ENCODE measurements at places on chromosomes 3 and 15. TPM values are rescaled to one million over a fixed set of nuclear protein-coding genes. Genes with fewer than 3 reads are reported as not detected.

GRCh38 chr3:122766430-122766829 is 27.2 kb downstream of the HSPBAP1 start:
- peaks cover 2% of the 10 kb centered on the region for H3K27me3 ChIP-seq
- H3K36me3 ChIP-seq = peaks cover 8% of the 10 kb centered on the region
- DNase-seq = no peak
- no peak overlapping the region for H3K4me3 ChIP-seq

DNA sequence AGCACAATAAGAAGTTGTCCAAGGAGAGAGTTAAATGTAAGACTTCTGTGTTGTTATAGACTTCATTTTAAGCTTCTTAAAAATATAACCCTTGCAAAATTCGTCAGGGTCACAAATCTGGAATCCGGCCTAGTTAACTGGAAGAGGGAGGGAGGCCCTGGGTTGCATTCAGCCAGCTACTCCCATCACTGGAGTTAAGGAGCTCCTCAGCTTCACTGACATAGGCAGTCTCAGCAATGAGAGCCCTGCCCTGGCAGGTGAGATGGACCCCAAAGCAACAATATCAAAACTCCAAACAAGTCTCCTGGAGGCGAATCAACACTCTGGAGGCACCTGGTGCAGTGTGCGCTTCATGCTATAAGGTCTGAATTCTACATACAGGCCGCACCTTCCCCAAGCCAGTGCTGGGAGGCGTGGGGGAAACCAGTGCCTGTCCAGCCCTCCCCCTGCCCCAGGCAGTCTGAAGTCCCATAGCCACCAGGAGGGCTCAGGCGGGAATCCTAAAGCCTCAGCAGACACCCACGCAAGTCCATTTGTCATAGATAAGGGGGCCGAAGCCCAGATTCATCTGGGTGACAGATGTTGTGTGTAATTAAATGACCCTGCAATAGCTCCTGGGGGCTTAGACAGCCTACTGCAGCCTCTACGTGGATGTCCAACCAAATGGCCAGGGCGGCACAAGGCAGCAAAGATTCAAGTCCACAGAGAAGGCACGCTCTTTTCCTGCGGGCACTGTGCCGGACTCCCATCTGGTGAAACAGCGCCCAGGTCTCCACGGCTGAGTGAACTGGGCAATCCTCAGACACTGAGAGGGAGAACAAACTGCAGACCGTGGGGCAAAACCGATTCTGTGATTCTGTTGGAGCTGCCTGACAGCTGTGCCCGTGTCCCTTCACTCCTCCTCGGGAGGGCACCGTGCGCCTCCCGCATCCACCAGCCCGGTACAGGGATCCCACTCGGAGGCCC is 64.9 kb downstream of the ATP10A start:
- no peak for DNase-seq
- no peaks in the 10 kb centered on the region for H3K36me3 ChIP-seq
- H3K4me3 ChIP-seq = no peak overlapping the region

Gene DNAH1
- 3.3 TPM for total RNA-seq

DNA sequence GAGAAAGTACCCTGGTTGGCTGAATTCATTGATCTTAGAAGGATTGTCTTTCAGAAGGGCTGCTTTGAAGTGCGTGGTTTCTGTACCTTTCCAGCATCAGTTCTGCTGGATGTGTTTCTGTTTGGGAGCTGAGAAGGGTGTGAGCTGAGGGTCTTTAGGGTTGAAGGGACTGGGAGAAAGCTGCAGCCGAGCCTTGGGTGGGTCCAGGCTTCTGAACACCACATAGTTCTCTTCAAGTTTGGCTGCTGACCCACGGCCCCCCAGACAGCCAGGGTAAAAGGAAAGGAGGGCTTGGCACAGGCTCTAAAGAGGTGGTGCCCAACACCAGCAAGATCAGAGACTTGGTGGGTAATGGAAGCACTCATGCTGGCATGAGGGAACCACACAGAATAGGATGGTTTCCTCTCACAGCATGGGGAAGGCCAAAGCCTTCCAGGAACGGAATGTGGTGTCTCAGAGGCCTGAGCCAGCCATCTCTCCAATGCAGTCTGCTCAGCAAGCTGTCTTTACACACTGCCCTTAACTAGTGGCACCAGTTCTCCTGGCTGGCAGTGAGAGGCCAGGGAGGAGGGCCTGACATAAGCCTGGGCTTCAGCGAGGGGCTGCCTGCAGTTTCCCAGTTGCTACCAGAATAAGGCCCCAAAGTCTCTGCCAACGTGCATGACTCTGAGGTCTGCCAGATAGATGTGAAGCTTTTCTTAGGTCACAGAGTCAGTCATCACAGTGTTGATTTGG is 239.0 kb upstream of the TRIM42 start:
- H3K4me1 ChIP-seq = no peaks in the 10 kb centered on the region
- no peaks in the 10 kb centered on the region for H3K27me3 ChIP-seq
- H3K36me3 ChIP-seq = no peaks in the 10 kb centered on the region
- no peak for DNase-seq
- no peak overlapping the region for H3K27ac ChIP-seq

GRCh38 chr3:160992712-160993111 is 112.4 kb downstream of the B3GALNT1 start:
- H3K4me3 ChIP-seq = no peak overlapping the region
- H3K27ac ChIP-seq = no peak overlapping the region
- H3K4me1 ChIP-seq = no peaks in the 10 kb centered on the region
- no peak for DNase-seq
- H3K27me3 ChIP-seq = no peaks in the 10 kb centered on the region

GRCh38 chr3:23192816-23193215 is 10.3 kb upstream of the UBE2E2 start:
- no peak overlapping the region for H3K4me3 ChIP-seq
- peaks cover 5% of the 10 kb centered on the region for H3K4me1 ChIP-seq
- H3K36me3 ChIP-seq = no peaks in the 10 kb centered on the region

Gene ZNF445
- total RNA-seq = 31.5 TPM

DNA sequence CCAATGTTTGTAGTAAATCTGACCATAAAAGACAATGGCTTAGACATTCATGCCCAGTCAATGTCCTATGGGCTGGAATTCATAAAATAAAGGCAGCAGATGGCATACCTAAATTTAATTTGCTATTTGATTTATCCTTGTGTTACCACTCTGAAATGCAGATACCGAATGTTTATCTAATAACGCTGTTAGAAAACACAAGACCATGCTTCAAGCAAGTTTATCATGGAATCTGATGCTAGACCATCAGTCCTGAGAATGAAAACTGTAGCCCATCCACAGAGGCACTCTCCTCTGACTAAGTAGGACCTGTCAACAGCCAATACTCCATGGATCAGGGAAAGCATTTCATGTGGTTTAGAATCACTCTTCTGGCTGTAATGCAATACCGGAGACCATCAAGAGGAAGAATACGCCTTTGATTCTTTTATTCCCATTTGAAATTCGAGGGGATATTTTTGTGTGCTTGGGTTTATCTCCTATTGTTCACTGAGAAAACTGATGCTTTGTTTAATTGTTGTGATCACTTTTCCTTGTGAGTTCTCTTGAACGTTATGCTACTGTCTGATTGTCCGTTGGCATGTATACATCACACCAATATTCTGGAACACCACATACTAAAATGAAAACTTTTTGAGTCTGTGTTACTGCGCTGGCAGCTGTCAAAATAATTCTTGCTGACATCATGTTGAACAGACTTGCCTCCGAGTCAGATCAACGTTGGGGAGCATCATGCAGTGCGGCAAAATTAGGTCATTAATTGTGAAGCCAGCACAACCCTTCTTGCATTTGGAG is 12.1 kb upstream of the CPB1 start:
- no peak overlapping the region for H3K4me3 ChIP-seq
- H3K4me1 ChIP-seq = no peaks in the 10 kb centered on the region
- no peaks in the 10 kb centered on the region for H3K36me3 ChIP-seq

DNA sequence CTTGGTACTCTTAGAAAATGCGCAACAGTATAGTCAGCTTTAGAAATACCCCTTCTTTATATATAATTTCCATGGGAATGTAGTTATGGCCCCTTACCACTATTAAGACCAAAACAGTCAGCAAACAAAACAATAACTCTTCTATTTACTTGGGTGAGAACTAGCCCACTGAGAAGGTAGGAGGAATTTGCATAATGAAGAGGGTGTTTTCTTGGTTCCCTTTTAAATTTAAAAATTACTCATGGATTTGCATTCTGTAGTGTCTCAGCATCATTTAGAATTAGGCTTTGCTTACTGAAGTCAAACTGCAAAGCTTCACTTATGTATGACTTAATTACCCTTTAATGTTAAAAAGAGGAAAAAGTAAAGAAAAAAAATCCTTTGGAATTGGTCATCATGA is 350.8 kb downstream of the PTPRG start:
- no peak overlapping the region for H3K4me3 ChIP-seq
- H3K4me1 ChIP-seq = peaks cover 22% of the 10 kb centered on the region
- H3K36me3 ChIP-seq = no peaks in the 10 kb centered on the region
- no peak for DNase-seq
- no peaks in the 10 kb centered on the region for H3K27me3 ChIP-seq

DNA sequence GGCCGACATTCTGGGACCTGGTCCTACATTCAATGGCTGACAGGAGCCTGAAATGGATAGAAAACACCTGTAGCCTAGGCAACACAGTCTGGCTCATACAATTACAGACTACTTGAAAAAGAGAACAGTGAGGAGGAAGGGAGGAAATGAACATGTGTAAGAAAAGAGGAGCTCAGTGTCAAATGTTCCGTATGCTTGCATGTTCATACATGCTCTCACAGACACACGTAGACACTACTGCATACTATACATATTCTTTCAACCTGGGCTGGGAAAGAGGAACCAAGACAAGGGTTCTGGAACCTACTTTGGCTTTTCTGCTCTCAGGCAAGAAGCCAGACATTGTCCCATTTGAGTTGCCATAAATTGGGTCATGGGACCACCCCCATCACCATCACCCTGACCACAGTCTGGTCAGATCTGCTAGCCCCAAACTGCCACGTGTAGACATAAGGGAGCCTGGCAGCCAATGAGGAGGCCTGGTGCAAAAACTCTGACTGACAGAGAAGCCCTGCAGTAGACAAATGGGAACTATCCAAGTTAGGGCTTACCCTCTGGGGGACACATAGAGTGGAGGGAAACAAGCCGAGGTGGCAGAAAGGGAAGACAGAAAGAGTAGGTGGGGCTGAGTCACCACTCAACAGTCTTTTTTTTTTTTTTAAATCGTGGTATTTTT is 310.0 kb downstream of the SHQ1 start:
- peaks cover 8% of the 10 kb centered on the region for H3K4me1 ChIP-seq
- DNase-seq = no peak
- H3K27me3 ChIP-seq = peaks cover 7% of the 10 kb centered on the region
- H3K27ac ChIP-seq = no peak overlapping the region

DNA sequence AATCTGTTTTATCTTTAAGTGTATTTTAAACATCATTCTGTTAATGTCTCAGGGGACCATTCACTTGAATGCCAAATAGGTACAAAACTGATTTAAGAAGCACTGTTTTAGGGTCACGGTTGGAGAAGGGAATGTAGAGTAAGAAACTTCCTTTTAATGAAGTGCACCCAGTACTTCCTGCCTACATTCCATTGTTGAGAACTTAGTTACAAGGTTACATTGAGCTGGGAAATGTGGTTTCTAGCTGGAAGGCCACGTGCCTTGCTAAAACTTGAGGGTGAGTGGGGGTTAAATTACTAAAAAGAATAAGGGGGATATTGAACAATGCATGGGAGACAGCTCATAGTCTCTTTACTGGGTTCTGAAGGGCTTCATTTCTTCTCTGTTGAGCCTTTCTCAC is 78.3 kb upstream of the TBC1D5 start:
- no peak for DNase-seq
- no peak overlapping the region for H3K4me3 ChIP-seq
- no peak overlapping the region for H3K27ac ChIP-seq

DNA sequence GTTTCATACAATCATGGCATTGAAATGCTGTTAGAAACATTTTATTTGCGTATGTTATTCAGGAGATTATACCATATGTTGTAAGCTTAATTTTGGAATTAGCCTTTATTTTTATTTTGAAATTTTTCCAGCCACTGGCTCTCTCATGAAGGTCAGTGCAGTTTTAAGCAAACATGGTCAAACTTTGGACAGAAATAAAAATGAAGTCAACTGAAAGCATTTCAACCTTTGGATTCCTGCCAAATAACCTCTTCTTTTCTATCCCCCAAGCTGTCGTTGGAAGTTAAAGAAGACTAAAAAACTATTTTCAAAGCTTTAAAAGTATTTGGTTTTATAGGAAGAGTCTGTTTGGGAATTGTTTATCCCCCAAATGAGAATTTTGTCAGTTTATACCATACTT is 846.6 kb downstream of the MCTP2 start:
- no peaks in the 10 kb centered on the region for H3K36me3 ChIP-seq
- no peaks in the 10 kb centered on the region for H3K4me1 ChIP-seq
- H3K27ac ChIP-seq = no peak overlapping the region
- H3K27me3 ChIP-seq = peaks cover 1% of the 10 kb centered on the region
- DNase-seq = no peak

DNA sequence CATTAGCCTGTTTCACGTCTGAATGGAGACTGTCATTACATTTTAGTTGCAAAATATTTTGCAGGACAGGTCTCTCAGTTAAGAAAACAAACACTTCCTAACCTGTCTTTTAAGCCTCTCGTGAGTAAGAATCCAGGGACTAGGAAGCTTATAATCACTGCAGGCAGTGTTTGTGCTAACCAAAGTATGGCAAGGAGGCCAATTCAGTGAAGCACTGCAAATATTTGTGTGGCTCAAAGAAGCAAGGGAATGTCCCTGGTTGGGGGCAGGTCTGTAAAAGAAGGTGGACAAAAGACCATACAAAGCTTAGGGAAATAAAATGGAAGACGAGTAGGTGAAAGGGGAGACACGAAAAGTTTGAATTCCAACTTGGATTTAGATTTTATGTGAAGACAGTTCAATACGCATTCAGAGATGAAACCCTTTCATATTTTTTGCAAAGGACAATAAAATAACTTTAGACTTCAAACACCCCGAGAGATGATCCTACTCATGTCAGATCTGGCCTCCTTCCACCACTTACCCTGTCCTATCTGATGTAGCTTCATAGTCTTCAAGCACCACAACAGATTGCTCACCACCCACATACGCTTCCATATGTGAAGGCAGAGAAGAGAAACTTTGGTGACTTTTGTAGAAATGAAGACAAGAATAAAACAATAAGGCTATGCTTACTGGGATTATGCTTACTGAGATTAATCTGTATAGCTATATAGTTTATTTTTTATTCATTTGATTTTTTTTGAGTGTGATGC is 240.9 kb downstream of the TUSC7 start:
- no peaks in the 10 kb centered on the region for H3K36me3 ChIP-seq
- no peak for DNase-seq
- no peak overlapping the region for H3K27ac ChIP-seq
- peaks cover 3% of the 10 kb centered on the region for H3K4me1 ChIP-seq
- no peaks in the 10 kb centered on the region for H3K27me3 ChIP-seq
- H3K4me3 ChIP-seq = no peak overlapping the region

Gene SLC22A13
- 0.21 TPM for total RNA-seq

GRCh38 chr15:74259292-74259648 is 23.1 kb downstream of the CCDC33 start:
- H3K4me3 ChIP-seq = no peak overlapping the region
- no peak for DNase-seq
- H3K27me3 ChIP-seq = peaks cover 15% of the 10 kb centered on the region
- H3K36me3 ChIP-seq = no peaks in the 10 kb centered on the region
- H3K27ac ChIP-seq = no peak overlapping the region

DNA sequence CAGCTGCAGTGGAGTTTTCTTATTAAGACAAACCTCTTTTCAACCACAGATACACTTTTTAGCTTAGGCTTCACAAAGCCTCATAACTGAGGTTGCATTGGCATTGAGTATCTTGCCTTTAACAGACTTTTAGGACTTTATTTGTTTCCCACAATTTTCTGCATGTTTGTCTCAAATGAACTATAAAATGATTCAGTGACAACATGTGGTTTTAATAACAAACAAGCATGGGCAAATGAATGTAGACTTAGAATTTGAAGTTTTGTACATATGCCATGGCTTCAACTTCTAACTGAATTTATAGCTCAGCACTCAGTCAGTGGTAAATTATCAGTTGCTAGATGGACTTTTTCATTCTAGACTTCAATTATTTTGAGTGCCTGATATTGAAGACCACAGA is 101.6 kb downstream of the SLC25A26 start:
- no peak overlapping the region for H3K27ac ChIP-seq
- H3K4me1 ChIP-seq = peaks cover 28% of the 10 kb centered on the region
- no peak overlapping the region for H3K4me3 ChIP-seq

Gene AMIGO3
- 0.56 TPM for total RNA-seq

Measured in endothelial cell (in vitro differentiated cells).